ENCODE measurements at places on chromosomes 1 and 21.

- no peak for DNase-seq
Measured at GRCh38 chr1:234564035-234565029, 45.6 kb downstream of the IRF2BP2 start.

- DNase-seq = peak; percentile 68
Measured at GRCh38 chr1:212234431-212235395, 50.5 kb upstream of the PPP2R5A start.

DNA sequence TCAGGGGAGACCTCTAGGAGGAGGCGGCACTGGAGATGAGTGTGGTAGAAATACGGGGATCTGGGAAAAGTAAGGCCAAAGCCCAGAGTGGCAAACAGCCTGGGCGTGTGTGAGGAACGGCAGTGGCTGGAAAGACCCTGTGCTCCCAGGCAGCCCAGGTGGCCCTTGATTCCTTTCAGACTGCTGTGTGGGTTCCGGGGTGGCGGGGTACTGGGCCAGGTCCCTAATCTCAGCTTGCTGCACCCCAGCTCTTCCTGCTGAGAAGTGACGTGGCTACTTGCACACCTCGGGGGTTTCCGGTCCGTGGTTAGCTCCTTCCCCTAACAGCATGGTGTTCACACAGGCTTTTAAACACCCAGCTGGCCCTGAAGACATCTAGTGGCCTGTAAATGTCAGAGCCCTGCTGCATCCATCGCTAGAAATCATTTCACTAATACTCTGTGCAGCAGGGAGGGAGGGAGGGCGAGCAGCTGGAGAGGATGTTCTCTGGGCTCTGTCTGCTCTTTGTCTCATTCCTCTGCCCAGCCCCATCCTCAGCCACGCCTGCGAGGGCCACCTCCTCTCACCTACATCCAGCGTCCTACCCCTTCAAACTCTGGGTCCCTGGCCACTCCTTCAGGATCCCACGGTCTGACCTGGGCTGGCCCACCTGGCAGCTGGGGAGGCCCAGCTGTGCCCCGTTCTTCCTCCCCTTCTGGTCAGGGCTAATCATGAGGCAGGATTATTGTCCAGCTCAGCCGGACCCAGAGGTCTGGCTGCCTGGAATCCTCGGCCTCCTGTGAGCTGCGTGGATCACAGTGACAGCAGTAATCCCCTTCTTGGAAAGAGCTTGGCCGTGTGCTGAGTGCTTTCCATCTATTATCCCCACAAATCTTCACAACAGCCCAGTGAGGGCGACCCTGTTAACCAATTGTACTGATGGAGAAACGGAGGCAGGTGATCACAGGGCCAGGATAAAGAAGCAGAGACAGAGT is 7.2 kb downstream of the ZDHHC18 start:
- peak; percentile 84 for DNase-seq

GRCh38 chr1:229843627-229844238 is 217.7 kb downstream of the URB2 start:
- DNase-seq = no peak

- DNase-seq = no peak
Measured at GRCh38 chr1:51280321-51280978, 44.4 kb downstream of the RNF11 start.

GRCh38 chr1:207006914-207007313 is 25.6 kb downstream of the C1orf116 start:
- DNase-seq = no peak

DNA sequence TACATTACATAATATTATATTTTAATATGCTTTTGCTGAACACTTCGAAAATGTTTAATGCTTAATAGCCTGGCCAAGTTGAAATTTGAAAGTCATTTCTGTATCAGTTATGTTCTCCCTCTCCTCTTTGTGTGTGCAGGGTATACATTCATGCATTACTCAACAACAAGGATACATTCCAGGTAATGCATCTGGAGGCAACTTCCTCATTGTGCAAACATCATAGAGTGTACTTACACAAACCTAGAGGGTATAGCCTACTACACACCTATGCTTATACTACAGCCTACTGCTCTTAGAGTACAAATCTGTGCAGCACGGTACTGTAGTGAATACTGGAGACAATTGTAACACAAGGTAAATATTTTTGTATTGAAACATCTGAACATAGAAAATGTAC is 407.3 kb downstream of the MRPL39 start:
- no peak for DNase-seq

DNA sequence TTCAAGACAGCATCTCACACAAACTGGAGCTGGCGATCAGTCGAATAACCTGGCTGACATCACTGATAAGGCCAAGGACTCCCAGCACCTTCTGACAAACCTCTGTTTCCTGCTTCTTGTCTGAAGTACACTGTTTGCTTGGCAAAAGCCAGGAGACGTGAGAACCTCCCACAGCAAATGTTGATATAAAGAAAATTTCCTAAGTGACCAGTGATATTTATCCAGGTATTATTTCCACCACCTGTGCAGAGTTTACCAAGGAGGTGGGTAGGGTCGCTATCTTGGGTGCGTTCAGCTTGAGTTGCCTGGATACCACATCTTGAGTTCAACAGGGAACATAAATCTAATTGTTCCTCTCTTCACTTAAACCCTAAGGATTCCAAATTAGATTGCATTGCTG is 72.9 kb downstream of the SETD4 start:
- DNase-seq = no peak

- DNase-seq = no peak
Measured at GRCh38 chr21:42164818-42165217, 54.1 kb upstream of the ABCG1 start.

DNA sequence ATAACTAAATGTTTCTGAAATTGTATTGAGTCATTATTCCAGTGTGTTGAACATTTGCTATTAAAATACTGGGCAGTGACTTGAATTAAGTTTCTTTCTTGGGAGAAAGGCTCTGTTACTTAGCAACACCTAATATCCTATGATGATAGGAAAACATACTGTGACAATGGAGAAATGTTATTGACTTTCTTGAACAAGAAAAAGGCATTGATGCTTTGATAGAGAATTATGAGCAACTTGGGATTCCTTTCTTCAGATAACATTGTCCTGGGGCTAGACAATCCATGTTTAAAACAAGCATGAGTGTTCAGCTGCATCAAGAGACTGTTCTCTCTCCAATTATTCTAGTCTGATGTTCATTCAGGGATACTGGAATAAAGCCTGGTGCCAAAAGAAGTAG is 215.9 kb upstream of the L1TD1 start:
- no peak for DNase-seq

GRCh38 chr1:82920418-82921248 is 1078.3 kb downstream of the TTLL7 start:
- DNase-seq = no peak

GRCh38 chr1:63732666-63733065 is 41.2 kb upstream of the ROR1 start:
- no peak for DNase-seq

GRCh38 chr1:88768816-88769215 is 84.7 kb downstream of the PKN2 start:
- DNase-seq = no peak

DNA sequence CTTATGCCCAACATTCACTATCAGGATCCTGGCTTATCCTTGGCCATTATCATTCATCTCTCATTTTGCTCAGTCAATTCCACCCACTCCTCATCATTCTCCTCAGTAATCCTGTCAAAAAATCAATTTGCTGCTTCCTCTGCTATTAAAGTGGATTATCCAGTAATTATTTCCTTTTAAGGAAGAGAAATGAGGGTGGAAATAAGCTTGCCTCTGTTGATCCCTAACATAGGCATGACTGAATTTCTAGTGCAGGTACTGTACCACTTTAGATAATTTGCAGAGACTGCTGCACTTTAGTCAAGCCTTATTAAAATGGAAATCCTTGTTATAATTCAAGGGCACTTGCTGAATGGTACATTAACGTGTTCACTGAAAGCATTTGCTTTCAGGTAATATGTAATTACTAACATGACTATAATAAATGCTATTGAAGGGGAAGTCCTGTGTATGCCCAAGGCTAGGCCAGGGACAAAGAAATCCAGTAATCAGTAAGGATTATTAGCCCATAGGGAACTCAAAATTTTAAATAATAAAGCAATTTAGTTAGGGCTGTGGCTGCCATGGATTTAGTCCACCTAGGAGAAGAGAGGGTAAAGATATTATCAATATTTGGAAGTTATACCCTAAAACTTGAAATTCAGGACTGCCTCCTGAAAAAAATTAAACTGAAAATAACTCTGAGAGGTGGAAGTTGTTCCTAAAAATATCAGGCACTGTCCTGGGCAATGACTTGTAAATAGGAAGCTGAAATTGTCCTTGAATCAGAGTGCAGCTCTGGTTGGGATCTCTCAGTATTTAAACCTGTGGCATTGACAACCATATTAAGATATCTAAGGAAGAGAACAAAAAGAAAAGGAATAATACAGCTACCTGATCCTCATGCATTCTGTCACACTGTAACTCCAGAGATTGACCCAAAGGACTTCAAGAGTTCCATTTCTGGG is 43.4 kb downstream of the RGS2 start:
- no peak for DNase-seq

- no peak for DNase-seq
Measured at GRCh38 chr1:196467230-196467925, 140.9 kb downstream of the KCNT2 start.

- no peak for DNase-seq
Measured at GRCh38 chr1:177793900-177794299, 176.0 kb downstream of the SEC16B start.

- no peak for DNase-seq
Measured at GRCh38 chr1:167412072-167412471, 106.3 kb downstream of the CD247 start.

DNA sequence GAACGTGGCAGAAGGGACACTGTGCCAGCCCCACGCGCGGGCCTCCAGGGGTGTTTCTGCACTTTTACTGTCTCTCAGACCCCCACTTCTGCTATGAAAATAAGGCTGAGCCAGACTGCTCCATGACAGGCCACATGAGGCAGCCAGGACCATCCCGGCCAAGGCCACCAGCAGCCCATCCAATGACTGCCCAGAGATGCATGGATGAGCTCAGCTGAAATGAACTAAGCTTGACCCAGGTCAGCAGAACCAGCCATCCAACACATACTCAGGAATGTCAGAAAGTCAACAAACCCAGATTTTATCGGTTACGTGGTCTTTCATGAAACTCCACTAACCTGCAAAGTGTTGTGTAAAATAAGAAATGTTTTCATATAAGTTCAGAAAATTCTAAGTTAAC is 51.2 kb downstream of the CCDC185 start:
- no peak for DNase-seq

DNA sequence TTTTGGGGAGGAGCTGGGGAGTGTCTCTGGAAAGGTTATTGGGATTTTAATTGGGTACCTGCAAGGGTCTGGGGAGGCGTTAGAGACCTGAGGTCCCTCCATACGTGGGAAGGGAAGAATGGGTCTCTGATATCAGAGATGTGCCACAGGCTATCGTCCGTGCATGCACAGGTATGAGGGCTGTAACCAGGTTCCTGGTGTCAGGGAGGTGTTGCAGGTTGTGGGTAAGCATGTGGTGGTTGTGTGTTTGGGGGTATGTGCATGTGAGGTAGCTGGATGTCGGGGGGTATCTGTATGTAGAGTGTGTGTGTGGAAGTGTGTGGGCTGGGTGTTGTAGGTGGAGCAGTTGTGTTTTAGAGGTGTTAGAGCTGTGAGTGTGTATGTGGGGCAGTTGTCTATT is 8.3 kb downstream of the AHDC1 start:
- DNase-seq = no peak

DNA sequence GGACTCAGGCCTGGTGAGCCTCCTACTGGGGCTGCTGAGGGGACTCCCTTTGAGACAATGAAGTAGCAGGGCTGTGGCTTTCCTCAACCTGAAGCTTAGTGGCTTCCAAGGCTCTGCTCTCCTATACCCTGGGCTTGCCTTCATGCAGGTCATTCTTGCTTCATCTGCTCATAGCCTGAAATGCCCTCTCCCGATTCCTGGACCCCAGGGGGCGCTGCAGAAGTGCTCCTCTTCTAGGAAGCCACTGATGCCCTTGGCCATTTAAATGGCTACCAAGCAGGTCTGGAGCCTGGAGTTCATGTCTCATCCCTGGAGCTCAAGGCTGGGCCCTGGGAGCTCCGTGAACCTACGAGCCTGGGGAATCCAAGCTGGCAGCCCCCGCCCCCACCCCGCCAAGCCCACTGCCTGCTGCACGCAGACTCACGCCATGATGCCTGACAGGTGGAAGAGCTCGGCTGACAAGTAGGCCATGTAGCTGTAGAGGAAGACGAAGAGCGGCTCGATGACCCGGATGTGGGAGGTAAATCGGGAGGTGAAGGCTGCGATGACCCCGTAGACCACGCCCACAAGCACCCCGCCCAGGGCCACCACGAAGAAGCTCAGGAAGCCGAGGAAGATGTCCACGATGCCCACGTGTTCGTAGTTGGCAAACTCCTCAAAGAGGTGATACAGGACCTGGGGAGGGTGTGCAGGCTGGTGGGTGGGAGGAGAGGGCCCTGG is 45.7 kb downstream of the SLC9A1 start:
- peak; percentile 42 for DNase-seq

DNA sequence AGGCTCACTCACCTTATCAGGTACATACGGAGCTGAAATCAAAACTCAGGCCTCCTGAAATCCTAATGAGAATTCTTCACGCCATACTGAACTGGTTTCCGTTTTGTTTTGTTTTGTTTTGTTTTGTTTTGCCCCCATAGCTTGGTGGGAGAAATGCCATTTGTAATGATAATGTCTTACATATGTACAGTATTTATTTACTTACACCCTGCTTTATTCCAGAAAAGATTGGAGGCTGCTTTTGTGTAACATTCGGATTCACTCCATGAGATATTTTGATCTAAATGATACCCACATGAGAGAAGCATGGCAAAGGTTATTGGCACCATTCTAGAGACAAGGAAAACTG is 84.7 kb downstream of the EPHB2 start:
- DNase-seq = no peak

DNA sequence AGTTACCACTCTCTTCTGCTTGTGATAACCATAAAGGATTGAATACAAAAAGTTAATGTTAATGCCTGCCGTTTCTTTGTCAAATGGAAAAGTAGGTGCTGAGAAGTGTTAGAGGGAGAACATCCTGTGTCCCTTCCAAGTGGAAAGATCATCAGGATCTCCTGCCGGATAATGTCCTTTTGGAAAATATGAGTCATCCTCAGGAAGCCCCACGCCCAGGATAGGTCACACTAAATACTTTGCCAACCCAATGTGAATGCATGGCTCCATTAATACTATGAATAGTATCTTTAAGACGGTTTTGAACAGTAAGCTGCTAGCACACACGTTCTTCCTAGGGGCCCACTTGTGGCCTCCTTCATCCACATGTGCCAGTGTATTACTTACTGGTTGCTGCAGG is 279.5 kb downstream of the ZNF326 start:
- no peak for DNase-seq

- DNase-seq = no peak
Measured at GRCh38 chr1:82597649-82598048, 796.9 kb downstream of the ADGRL2 start.

- no peak for DNase-seq
Measured at GRCh38 chr21:28110716-28111115, 882.0 kb downstream of the LTN1 start.

Data from AML-193 (cell line).